ENCODE measurements at places on chromosomes 11 and 22. TPM values are rescaled to one million over a fixed set of nuclear protein-coding genes. Genes with fewer than 3 reads are reported as not detected.

Gene SERHL2
- total RNA-seq = 3.6 TPM

Gene OPCML
- not detected for total RNA-seq

Gene CCDC89
- 7.1 TPM for total RNA-seq

Gene PRODH
- total RNA-seq = not detected

Gene OR52A1
- not detected for total RNA-seq

Gene MEI1
- total RNA-seq = not detected

Gene OR51E2
- total RNA-seq = not detected

Gene H19
- 1,727 TPM for total RNA-seq

Gene PARVA
- 65.3 TPM for total RNA-seq

Gene MS4A4A
- total RNA-seq = not detected

Gene FOLR1
- total RNA-seq = not detected

Gene IRAG1
- total RNA-seq = 1.2 TPM

Gene MIOX
- total RNA-seq = not detected

Gene CLDN5
- total RNA-seq = 50.2 TPM

Gene IFITM5
- not detected for total RNA-seq

Gene OR2AG2
- total RNA-seq = not detected

Gene CHADL
- 0.12 TPM for total RNA-seq

Gene MGAT3
- 0.49 TPM for total RNA-seq

Gene SCGB2A2
- total RNA-seq = not detected

Gene RRP7A
- 18.7 TPM for total RNA-seq

Gene ANO5
- not detected for total RNA-seq

Gene JAML
- total RNA-seq = not detected

Gene MMP12
- total RNA-seq = not detected

Gene KCNQ1
- 0.10 TPM for total RNA-seq

Gene UPK3A
- not detected for total RNA-seq

Gene TRIM6
- 1.1 TPM for total RNA-seq

Gene TRIM64
- not detected for total RNA-seq
